ENCODE measurements at places on chromosomes 7 and 10.

DNA sequence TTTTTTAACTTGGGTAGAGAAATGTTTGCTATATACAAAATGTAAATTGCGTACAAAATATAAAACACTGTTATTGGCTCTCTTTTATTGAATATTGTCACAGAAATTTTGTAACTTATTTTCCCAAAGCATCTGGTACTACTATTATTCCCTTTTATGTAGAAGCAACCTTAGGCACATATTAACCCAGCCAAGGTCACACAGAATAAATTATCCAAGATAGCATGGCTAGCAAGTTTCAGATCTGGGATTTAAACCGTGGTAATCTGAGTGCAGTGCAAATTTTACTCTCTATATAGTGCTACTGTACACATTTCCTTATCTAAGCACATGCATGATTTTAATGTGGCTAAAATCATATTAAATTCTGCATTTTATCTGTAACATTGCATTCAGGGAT is 1190.5 kb upstream of the LRRTM3 start:
- no peak for DNase-seq

- no peak for DNase-seq
Observed at GRCh38 chr10:7428673-7429350, 18.0 kb upstream of the SFMBT2 start.

DNA sequence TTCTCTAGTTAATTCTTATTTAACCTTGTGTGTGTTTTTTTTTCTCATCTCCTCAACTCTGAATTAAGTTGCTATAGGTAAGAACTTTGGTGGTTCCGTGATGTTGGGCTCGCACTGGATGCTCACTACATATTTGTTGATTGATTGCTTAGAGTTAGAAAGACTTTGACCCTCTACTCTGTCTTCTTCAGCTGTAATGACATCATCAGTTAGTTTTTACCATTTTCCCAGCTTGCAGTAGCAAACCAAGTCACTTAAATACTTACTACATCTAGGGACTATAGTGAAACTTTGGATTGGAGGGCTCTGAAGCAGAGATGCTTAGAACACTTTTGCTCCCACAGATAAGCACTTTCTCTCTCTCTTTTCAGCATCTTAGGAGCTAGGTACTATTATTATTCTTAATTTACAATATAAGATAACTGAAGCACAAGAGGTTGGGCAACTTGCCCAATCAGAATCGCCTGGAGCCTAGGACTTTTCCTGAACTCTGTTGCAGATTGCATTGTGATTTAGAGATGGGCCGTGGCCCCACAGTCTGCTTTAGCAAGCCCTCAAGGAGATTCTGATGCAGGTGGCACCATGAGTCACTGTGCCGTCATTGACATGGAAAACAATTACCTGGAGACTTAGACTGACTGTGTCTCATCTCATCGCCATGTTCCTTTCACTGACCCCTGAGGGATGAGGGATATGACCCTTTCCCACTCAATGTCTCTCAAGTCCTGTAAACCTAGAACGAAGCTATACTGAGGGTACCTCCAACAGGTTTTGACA is 471.9 kb upstream of the PODXL start:
- no peak for DNase-seq

- DNase-seq = no peak
Observed at GRCh38 chr10:29394321-29394932, 105.6 kb downstream of the LYZL1 start.

DNA sequence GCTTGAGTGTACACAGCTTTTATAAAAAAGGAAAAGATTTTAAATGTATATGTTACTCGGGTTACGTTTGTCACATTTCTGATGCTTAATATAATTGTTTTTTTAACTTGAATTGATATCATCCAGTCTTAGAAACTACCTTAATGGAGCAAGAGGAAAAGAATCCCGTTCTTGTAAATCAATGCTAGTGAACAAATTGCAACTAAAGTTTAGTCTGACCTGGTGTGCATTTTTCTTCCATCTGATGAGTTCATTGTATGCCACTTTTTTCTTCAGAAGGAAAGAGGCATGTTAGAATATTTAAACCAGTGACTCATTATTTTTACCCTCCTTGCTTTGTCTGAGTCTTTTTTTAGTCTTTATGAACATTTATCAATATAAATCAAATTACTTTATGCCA is 34.7 kb downstream of the NET1 start:
- no peak for DNase-seq

DNA sequence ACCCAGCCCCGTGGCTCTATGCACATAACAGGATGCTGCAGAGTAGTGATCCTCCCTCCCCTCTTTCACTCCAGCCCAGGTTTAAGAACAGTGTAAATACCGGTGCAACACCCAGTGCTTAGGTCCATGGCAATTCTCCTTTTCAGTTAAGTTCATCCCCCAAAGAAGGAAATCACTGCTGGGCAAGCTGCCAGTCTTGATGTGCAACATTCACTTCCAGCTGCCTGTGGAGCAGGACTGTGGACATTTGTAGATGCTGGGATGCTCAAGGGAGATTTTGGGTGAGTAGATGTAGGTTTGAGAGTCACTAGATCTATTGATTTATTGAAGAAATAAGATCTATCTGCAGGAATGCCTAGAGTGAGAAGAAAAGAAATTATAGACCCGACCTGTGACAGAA is 294.3 kb upstream of the KIAA1217 start:
- no peak for DNase-seq

GRCh38 chr10:132669208-132669861 is 116.6 kb downstream of the NKX6-2 start:
- DNase-seq = no peak

DNA sequence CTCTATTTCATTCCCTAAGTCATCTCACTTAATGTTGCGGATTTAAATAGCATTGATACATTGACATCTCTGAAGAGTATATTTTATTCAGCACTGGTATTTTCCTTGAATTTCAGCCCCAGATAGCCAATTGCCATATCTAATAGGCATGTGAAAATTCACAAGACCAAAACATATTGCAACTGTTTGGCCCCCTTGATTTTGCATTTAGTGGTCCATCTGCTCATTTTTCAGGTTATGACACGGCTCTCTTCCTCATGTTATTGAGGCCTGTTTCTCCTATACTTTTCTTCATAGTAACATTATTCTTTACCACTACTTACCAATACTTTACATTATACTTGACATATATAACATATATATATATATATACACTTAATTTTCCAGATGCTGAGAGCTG is 43.7 kb downstream of the MKLN1 start:
- DNase-seq = no peak

- DNase-seq = no peak
Observed at GRCh38 chr10:47033541-47034270, 122.5 kb downstream of the PTPN20 start.
